NCI-H748 treated with DMSO at 0.1 percent for 48 hours (cell line): ENCODE measurements at places on chromosomes 16 and 17.

GRCh38 chr16:31083081-31083480, 5.7 kb downstream of the PRSS53 start:
- DNase-seq: no peak

DNA sequence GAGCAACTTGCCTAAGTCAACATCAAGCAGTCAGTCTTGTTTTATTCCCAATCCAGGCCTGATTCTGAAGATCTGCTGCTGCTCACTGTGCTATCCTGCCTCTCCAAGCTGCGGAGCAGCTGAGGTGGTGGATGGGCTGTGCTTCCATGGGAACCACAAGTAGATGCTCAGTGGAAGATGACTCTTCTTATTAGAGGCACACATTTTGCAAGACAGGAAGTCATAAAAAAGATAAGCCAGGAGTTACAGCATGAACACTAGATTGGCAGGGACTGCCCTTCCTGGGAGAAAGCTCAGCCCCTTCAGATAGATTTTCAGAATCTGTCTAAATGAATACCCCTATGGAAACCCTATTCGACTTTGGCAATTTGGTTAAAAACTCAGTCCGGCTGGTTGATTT, 143.1 kb downstream of the SHISA6 start:
- DNase-seq: no peak

GRCh38 chr17:5680766-5681165, 96.5 kb upstream of the NLRP1 start:
- no peak for DNase-seq

DNA sequence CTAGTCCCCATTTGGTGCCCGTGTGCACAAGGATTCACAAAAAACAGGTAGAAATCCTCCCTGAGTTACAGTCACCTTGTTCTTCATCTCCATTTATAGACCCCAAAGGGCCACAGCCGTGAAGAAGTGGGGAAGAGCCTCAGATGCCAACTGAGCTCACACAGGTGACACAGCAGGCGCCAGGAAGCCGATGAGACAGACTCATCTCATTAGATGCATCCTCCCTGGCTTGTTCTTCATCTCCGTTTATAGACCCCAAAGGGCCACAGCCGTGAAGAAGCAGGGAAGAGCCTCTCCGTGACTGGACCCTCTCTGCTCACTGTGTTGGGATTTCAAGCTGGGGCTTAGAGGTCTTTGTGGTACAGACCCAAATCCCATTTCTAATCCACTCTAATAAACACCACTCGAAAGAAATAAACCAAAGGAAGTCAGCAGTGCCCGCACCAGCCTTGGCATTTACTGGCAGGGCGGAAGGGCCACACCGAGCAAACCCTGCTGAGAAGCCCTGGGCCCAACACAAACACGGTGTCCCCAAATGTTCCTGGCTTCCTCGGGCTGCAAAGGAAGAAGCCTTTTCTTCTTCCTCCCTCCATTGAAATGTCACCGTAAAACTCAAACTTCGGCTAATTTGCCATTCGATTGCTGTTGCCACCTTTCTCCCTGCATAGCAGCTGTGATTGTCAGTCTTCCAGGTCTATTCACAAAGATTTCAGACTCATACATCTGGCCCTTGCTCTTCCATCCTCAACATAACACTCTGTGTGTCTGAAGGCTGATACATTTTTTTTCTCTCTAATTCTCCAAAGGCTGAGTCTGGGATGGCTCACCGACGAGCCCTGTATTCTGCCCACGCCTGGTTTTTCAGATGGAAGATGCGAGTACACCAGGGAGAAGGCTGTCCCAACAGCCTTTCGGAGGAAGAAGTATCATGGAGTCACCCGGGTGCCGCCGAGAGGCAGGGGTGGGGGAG, 44.9 kb upstream of the DOC2B start:
- DNase-seq: no peak

GRCh38 chr17:49553676-49554335, 21.9 kb upstream of the NXPH3 start:
- DNase-seq: no peak

GRCh38 chr17:18318117-18318516, 3.0 kb downstream of the SMCR8 start:
- DNase-seq: no peak

GRCh38 chr17:31917065-31917529, 15.6 kb upstream of the UTP6 start:
- no peak for DNase-seq

DNA sequence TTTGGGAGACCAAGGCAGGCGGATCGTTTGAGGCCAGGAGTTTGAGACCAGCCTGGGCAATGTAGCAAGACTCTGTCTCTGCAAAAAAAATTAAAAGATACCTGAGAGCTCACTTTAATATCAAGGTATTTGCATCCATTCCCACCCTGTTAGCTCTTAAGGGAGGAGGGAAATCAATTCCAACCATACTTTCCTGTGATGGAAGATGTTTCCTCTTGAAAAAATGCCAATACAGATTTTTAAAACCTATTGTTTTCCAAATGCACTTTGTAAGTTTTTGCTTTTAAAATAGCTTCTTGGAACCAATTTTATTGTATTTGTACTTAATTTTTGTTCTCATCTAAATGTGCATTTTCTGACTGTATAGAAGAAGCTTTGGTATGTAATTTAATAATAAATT, 49.2 kb downstream of the GOSR1 start:
- DNase-seq: no peak

- DNase-seq: no peak
These were observed 159.8 kb downstream of the HS3ST3B1 start for GRCh38 chr17:14460516-14461226.

DNA sequence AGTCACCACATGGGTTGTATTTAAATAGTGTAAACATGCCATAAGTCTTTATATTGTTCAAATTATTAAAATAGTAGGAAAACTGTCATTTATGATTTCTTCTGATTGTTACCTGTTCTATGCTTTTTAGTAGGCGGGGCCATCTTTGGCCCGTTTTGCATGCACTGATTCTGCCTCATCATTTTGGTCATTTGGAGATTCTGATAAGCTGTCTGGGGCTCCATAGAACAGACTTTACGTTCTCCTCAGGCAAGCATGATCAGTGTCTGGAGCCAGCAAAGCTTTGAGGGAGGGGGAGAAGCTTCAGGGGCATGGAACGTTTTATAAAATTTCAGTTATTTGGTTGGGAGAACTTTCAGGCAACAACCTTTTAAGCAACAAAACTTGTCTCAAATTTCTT, 8.8 kb downstream of the NDEL1 start:
- DNase-seq: no peak

DNA sequence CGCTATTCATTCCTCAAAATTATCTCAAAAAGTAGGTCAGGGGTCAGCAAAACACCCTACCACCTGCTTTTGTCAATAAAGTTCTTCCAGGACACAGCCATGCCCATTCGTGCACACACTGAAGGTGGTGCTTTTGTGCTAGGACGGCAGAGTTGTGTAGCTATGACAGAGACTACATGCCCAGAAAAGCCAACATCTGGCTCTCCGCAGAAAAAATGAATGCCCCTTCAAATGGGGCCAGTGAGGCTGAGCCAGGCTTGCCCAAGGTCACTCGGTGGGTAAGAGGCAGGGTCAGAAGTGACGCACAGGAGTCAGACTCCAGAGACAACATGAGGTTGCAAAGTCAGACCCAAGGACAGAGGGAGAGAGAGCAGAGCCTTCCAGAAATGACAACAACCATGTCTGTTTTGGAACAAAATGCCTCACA, 200.1 kb downstream of the XYLT1 start:
- no peak for DNase-seq

- DNase-seq: peak; percentile 30
These were observed 24.3 kb downstream of the POLR3E start for GRCh38 chr16:22321340-22322001.

DNA sequence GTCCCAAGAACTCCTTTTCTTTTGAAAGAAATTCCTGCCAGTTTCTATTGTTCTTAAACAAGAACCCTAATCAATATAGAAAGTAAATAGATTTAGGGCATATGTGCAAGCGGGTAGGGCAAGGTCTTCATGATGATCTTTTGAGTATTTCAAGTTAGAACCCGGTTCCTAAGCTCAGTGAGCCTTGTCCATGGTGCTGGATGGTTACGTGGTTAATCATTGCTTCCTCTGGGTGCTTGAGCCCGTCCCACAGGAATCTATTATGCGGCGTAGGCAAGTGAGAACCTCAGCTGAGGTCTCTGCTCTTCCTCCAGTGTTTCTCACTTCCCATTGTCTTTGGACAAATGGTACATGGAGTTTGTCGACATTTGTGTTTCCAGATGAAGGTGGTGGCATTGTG, 580.8 kb upstream of the EEF2KMT start:
- DNase-seq: no peak

DNA sequence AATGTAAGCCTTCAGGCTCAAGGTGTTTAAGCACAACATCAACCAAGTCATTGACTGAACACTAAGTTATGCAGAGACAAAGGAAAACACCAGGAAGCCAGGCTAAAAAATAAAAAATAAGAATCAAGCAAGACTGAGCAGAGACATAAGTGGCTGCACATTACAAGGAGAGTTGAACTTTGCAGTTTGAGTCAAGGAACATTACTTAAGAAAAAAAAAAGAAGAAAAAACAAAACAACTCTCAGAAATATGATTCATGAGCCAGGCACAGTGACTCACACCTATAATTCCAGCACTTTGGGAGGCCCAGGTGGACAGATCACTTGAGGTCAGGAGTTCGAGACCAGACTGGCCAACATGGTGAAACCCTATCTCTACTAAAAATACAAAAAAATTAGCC, 168.1 kb downstream of the C16orf95 start:
- no peak for DNase-seq

DNA sequence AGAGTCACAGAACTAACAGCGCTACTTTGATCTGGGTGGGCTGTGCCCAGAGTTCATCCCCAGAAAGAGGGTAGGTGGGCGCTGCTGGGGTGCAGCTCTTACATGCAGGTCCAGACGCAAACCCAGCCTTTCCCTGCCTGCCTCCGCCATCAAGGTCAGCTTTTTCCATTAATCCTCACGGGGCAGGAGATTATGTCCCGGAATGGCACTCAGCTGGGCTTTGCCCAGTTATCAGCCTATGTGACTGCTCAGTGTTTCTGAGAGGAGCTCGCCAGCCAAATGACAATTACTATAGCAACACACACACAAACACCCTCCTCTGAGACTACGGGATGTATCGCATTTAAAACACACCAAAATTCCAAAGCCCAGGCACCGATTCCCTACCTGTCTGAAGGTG, 20.1 kb downstream of the GLYR1 start:
- DNase-seq: no peak

GRCh38 chr16:56849690-56850680, 15.0 kb upstream of the SLC12A3 start:
- DNase-seq: no peak

DNA sequence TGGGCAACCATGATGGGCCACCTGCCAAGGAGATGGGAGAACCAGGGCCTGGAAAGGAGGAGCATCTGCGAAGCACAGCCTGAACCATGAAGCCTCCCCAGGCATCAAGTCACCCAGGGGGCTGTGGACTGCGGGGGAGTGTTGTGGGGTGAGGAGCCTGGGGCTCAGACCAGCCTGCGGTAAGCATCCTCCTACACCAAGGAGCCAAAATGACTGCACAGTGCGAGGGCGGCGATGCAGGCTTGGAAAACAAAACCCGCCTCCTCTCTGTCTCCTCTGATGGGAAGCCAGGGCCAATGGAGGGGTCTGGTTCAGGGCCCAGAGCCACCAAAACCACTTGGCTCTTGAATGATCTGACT, 18.1 kb upstream of the MAF start:
- DNase-seq: no peak

DNA sequence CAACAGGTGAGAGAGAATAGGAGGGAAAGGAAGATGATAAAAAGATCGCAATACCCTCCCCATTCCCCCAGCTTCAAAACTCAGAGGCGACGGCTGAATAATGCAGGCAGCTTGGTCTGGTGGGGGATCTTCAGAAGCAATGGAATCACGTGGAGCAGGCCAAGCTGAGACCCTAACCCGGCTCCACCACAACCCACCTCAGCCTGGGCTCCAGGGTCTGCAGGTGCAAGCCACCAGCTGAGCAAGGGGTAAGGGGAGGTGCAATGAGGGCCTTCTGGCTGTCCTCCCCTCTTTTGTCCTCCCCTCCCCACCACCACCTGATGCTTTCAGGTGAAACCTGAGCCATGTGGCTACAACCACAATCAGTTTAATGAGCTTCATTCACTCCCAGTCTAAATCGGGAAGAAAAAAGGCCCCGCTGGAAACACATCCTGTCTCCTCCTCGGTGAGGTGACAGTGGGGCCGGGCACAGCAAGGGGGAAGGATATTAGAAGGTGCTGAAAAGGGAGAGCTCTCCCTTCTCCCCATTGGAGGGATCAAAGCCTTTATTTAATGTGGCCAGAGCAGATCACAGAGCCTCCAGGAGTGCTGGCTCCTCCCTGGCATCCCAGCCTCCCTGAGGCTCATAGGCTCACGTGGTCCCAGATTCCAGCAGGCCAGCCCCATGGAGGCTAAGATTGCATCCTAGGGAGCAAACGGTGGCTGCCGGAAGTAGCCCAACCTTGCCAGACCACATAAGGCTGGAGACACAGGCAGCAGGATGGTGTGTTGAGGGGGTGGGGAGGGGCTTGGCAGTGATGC, 261.0 kb downstream of the SOX9 start:
- DNase-seq: peak; percentile 53
